Pancreas (tissue), 10 donors: ENCODE measurements at places on chromosomes 3 and 15.
A peak's percentile ranks its signal among the peaks of the same experiment; 100 is the strongest.

- DNase-seq: no peak
- no peaks in the 10 kb centered on the region for H3K36me3 ChIP-seq
- H3K4me3 ChIP-seq: no peak overlapping the region
- H3K27ac ChIP-seq: no peak overlapping the region
- H3K4me1 ChIP-seq: no peaks in the 10 kb centered on the region
Measured at GRCh38 chr3:145739926-145740325, 421.1 kb downstream of the PLOD2 start.

GRCh38 chr3:187992609-187993008 is 161.3 kb upstream of the LPP start:
- H3K36me3 ChIP-seq: no peaks in the 10 kb centered on the region
- H3K27me3 ChIP-seq: no peaks in the 10 kb centered on the region
- no peak overlapping the region for H3K4me3 ChIP-seq
- H3K27ac ChIP-seq: no peak overlapping the region
- DNase-seq: no peak
- H3K4me1 ChIP-seq: no peaks in the 10 kb centered on the region

DNA sequence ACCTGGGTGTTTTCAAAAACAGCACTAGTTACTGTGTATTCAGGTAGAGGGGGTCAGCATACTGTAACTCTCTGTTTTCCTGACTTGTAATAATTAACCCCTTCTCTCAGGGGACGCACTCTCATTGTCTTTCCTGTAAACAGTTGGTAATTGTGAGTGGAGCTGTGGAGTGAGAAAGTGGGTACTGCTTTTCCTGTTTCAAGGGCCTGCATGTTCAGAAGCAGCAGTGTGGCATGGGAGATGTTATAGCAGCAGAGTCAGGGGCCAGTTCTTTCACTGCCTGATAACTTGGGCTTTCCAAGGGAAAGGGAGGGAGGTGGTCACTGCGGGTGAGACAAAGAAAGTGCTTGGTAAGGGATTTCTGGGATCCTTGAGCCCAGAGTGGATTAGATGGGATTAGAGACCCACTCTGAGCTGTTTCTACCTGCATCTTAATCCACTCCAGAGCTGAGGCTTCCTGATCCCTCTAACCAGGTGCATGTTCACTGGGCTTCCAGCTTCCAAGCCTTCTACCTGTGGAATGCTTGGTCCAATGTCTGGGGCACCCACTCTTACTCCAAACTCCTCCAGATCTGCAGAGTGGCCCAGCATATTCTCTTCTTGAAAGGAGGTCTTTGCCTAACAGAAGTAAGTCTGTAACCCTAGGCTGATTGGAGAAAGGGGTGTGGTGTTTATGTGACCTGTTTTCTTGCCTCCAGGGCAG is 105.2 kb downstream of the RPLP1 start:
- H3K4me3 ChIP-seq: no peak overlapping the region
- peaks cover 39% of the 10 kb centered on the region for H3K4me1 ChIP-seq
- no peaks in the 10 kb centered on the region for H3K36me3 ChIP-seq
- DNase-seq: no peak
- H3K27me3 ChIP-seq: no peaks in the 10 kb centered on the region
- H3K27ac ChIP-seq: peak overlapping the region; percentile 33

GRCh38 chr3:151415289-151415688 is 30.7 kb upstream of the P2RY12 start:
- H3K4me3 ChIP-seq: no peak overlapping the region
- H3K36me3 ChIP-seq: no peaks in the 10 kb centered on the region
- no peak overlapping the region for H3K27ac ChIP-seq

DNA sequence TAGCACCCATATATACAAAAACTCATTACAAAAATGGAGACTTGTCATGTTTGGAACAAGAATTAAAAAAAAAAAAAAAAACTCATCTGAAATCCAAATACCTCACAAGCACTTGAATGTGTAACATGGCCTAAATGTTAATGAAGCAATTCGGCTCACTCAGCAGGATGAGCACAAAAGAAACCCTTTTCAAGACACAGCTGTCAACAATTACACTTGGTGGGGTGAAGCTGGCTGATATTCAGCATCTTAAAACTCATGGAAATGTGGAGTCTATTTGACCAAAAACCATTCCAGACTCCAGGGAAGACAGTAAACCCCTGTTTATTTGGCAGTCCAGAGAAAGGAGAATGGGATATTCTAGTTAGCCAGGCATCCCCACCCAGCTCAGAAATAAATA is 205.4 kb upstream of the TSC22D2 start:
- H3K36me3 ChIP-seq: no peaks in the 10 kb centered on the region
- no peak for DNase-seq
- no peak overlapping the region for H3K27ac ChIP-seq
- H3K27me3 ChIP-seq: no peaks in the 10 kb centered on the region

GRCh38 chr3:56164436-56164835 is 303.8 kb downstream of the ERC2 start:
- no peaks in the 10 kb centered on the region for H3K36me3 ChIP-seq
- no peak for DNase-seq
- H3K4me3 ChIP-seq: no peak overlapping the region
- no peak overlapping the region for H3K27ac ChIP-seq
- H3K4me1 ChIP-seq: no peaks in the 10 kb centered on the region
- no peaks in the 10 kb centered on the region for H3K27me3 ChIP-seq

GRCh38 chr3:43512754-43513404 is 108.9 kb downstream of the ANO10 start:
- no peaks in the 10 kb centered on the region for H3K27me3 ChIP-seq
- no peak overlapping the region for H3K27ac ChIP-seq
- no peaks in the 10 kb centered on the region for H3K36me3 ChIP-seq
- no peak for DNase-seq
- H3K4me1 ChIP-seq: peaks cover 8% of the 10 kb centered on the region

- no peaks in the 10 kb centered on the region for H3K36me3 ChIP-seq
- no peak for DNase-seq
- H3K27me3 ChIP-seq: no peaks in the 10 kb centered on the region
- peaks cover 8% of the 10 kb centered on the region for H3K4me1 ChIP-seq
- H3K27ac ChIP-seq: no peak overlapping the region
Measured at GRCh38 chr15:56042031-56042430, 48.6 kb upstream of the NEDD4 start.

- H3K4me3 ChIP-seq: no peak overlapping the region
- no peaks in the 10 kb centered on the region for H3K27me3 ChIP-seq
- no peaks in the 10 kb centered on the region for H3K4me1 ChIP-seq
- no peak for DNase-seq
Measured at GRCh38 chr3:127678315-127678599, 5.5 kb downstream of the ABTB1 start.

GRCh38 chr3:51684971-51685751 is 14.1 kb downstream of the TEX264 start:
- no peak overlapping the region for H3K4me3 ChIP-seq
- no peaks in the 10 kb centered on the region for H3K4me1 ChIP-seq
- no peak for DNase-seq
- H3K27me3 ChIP-seq: no peaks in the 10 kb centered on the region

GRCh38 chr3:155064920-155065319 is 15.2 kb upstream of the MME start:
- H3K27ac ChIP-seq: no peak overlapping the region
- H3K36me3 ChIP-seq: no peaks in the 10 kb centered on the region
- no peaks in the 10 kb centered on the region for H3K4me1 ChIP-seq

DNA sequence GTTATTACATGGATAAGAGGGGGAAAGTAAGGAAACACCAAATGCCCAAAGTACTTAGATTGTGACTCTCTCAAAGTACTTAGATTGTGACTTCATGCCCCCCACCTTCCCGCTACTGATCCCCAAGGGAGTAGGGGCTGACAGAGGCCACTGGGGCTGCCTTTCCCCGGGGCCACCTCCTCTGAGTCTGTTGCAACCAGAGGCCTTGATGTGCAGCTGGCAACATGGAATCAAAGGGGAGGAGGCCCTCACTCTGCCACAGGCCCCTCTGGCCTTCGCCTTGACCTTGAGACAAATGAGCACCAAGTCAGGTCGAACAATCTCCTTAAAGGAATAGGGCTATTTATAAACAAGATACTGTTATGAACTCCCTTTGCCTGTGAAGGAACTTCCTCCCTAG is 62.5 kb downstream of the LRTM1 start:
- no peak overlapping the region for H3K27ac ChIP-seq
- H3K4me3 ChIP-seq: no peak overlapping the region
- DNase-seq: no peak
- no peaks in the 10 kb centered on the region for H3K4me1 ChIP-seq
- H3K27me3 ChIP-seq: no peaks in the 10 kb centered on the region
- H3K36me3 ChIP-seq: no peaks in the 10 kb centered on the region

DNA sequence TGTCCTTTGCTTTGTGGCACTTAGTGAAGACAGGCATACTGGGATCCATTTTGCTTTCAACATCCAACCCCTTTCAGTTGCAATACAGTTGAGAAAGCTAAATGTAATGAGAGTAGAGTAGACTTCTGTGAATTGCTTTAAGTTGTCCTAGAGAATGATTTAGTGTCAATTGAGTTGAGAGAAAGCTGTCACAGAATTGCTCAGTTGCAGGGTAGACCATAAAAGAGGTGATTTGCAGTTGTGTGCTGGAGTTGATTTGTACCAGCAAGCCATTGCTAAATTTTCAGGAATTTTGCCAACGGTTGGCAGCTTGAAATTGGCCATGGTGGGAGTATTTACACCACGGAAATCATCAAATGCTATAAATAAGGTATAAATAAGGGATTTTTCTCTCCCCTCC is 2.2 kb downstream of the ABHD5 start:
- H3K27ac ChIP-seq: no peak overlapping the region
- peaks cover 24% of the 10 kb centered on the region for H3K4me1 ChIP-seq
- H3K4me3 ChIP-seq: no peak overlapping the region
- no peaks in the 10 kb centered on the region for H3K27me3 ChIP-seq
- no peaks in the 10 kb centered on the region for H3K36me3 ChIP-seq
- DNase-seq: no peak

- no peak overlapping the region for H3K4me3 ChIP-seq
- no peaks in the 10 kb centered on the region for H3K27me3 ChIP-seq
- no peaks in the 10 kb centered on the region for H3K4me1 ChIP-seq
- no peak overlapping the region for H3K27ac ChIP-seq
- no peaks in the 10 kb centered on the region for H3K36me3 ChIP-seq
- no peak for DNase-seq
Measured at GRCh38 chr3:69129531-69129930, 7.1 kb upstream of the LMOD3 start.

- no peaks in the 10 kb centered on the region for H3K4me1 ChIP-seq
- no peaks in the 10 kb centered on the region for H3K27me3 ChIP-seq
- H3K36me3 ChIP-seq: no peaks in the 10 kb centered on the region
- no peak for DNase-seq
- H3K4me3 ChIP-seq: no peak overlapping the region
Measured at GRCh38 chr3:14793126-14793857, 25.5 kb upstream of the FGD5 start.

DNA sequence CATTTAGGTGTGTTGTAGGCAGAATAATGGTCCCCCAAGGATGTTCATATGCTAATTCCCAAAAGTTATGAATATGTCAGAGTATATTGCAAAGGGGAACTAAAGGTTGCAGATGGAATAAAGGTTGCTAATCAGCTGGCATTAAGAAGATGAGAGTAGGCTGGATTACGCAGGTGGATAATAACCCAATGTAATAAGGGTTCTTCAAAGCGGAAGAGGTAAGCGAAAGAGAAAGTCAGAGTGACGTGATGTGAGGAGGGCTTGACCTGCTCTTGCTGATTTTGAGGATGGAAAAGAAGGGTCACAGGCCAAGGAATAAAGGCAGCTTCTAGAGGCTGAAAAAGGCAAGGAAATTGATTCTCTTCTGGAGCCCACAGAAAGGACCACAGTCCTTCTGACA is 104.0 kb downstream of the STRIT1 start:
- no peaks in the 10 kb centered on the region for H3K4me1 ChIP-seq
- H3K27me3 ChIP-seq: no peaks in the 10 kb centered on the region
- H3K4me3 ChIP-seq: no peak overlapping the region

GRCh38 chr3:187165144-187165543 is 25.8 kb upstream of the RPL39L start:
- no peak overlapping the region for H3K27ac ChIP-seq
- no peaks in the 10 kb centered on the region for H3K4me1 ChIP-seq
- no peaks in the 10 kb centered on the region for H3K36me3 ChIP-seq
- no peak overlapping the region for H3K4me3 ChIP-seq
- no peak for DNase-seq

DNA sequence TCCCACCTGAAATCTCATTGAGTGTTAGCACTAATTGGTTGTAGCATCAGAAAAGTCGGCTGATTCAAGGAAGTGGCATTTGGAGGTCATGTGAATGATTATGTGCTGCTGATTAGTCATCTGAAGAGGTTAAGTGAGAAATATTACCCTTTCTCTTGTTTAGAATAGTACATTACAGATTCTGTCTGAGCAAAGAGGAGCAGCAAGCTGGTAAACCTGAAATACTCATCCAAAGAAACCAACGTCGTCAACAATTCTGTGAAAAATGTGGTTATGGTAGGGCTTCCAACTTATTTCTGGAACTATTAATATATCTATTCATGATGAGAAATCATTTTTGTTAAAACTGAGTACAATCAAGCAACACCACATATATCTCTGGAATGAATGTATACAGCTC is 1024.9 kb downstream of the TUSC7 start:
- DNase-seq: no peak
- H3K27ac ChIP-seq: no peak overlapping the region
- no peaks in the 10 kb centered on the region for H3K27me3 ChIP-seq
- no peak overlapping the region for H3K4me3 ChIP-seq

DNA sequence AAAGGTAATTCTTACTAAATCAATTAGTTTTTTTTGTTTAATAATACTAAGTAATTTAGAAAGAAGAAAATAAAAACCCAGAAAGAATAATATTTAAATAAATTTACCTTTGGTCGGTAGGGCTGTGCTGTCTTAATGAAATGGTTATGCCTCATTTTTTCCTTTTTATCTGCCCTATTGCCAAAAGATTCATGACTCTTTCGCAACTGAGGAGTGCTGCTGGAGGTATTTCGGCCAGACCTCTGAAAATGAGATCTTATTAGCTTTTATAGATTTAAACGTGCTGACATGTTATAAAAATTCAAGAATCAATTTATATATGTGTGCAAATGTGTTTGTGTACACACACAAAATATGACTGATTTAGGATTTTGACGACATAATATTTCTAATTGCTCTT is 67.1 kb upstream of the USP50 start:
- DNase-seq: no peak
- H3K4me1 ChIP-seq: no peaks in the 10 kb centered on the region
- no peak overlapping the region for H3K27ac ChIP-seq
- peaks cover 37% of the 10 kb centered on the region for H3K36me3 ChIP-seq

- no peak for DNase-seq
- no peaks in the 10 kb centered on the region for H3K27me3 ChIP-seq
- H3K4me1 ChIP-seq: no peaks in the 10 kb centered on the region
- H3K27ac ChIP-seq: no peak overlapping the region
Measured at GRCh38 chr3:157807280-157807679, 298.9 kb downstream of the SHOX2 start.
